Transverse colon (tissue), 4 donors: ENCODE measurements at places on chromosomes 6 and 20.

DNA sequence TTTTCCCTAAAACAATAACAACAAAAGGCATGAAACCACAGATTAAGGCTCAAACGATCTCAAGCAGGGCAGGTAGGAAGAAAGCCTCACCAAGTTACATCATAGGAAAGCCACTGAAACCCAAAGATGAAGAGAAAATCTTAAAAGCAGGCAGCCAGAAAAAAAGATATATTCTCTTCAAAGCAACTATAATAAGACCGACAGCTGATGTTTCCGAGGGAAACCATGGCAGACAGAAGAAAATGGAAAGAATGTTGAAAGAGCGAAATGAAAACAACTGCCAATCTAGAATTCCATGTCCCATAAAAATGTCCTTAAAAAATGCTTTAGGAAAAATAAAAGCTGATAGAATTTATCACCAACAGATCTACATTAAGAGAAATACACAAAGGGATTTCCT, 161.5 kb upstream of the THBS2 start:
- no peak for DNase-seq

DNA sequence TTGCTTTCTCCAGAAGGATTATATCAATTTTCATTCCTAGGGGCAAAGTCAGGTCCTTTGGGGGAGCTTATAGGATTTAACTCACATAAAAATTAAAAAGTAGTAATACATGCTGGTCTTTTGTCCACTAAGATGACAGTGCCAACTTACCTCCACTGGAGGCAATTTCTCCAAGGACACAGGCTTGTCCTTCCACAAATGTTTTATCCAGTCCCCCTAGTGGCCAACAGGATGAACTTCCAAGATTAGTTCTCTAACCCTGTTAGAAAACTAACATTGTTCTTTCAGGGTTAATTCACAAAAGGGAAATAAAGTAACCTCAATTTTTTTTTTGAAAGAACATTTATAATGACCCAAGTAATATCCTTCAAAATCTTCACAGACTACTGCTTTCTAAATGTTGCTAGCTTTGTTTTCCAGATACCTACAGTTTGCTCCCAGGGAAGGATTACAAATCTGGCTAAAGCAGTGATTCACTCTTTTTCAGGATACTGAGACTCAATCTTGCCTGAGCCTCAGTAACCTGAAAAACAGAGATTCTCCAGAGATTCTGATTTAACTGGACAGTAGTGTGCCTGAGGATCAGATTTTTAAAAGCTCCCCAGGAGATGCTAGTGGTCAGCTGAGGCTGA, 31.7 kb upstream of the UBR2 start:
- DNase-seq = no peak

DNA sequence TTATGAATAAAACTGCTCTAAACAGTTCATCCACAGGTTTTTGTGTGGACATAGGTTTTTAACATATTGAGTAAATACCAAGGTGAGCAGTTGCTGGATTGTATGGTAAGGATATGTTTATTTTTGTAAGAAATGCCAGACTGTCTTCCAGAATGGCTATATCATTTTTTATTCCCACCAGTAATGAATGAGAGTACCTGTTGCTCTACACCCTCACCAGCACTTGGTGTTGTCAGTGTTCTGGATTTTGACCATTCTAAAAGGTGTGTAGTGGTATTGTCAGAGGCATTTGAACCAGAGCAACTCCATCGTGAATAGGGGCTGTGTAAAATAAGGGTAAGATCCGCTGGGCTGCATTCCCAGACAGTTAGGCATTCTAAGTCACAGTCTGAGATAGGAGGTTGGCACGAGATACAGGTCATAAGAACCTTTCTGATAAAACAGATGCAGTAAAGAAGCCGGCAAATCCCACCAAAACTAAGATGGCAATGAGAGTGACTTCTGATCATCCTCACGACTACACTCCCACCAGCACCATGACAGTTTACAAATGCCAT, 12.9 kb upstream of the NT5E start:
- DNase-seq = no peak

DNA sequence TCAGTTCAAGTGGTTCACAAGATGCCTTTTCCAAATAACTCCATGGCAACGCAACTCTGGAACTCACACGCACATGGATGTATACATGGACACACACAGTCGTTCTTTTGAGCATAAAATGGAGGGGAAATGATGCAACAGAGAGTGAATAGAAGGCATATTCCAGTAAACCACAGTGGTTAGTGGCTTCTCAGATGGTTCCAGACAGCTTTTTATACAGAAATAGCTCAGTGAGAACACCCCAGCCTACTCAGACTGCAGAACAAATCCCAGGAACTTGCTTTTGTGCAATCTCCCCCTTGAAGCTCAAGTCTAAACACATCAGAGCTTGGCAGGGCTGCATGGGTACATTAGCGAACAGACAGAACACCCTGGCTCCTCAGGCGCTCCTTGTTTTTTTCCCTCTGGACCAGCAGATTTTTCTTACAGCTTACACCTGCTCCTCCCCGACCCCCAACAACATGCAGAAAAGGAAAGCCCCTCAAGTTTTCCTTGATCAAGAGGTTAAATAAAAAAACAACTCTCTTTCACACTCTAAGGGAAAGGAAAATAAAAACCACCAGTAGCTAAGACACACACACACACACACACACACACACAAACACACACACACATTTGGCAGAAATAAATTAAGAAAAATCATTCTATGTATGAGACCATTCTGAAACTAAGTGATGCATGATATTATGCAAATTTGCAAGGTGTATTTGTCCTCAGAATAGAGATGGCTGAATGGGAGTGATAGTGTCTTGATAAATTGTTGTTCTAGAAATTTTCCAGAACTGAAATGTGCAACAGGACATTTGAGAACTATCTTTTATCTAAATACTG, 51.2 kb upstream of the RANBP9 start:
- DNase-seq = peak; percentile 42

GRCh38 chr6:166720856-166721255, 93.8 kb upstream of the RPS6KA2 start:
- DNase-seq = no peak

GRCh38 chr20:2859330-2860121, 13.8 kb upstream of the PTPRA start:
- DNase-seq = no peak

DNA sequence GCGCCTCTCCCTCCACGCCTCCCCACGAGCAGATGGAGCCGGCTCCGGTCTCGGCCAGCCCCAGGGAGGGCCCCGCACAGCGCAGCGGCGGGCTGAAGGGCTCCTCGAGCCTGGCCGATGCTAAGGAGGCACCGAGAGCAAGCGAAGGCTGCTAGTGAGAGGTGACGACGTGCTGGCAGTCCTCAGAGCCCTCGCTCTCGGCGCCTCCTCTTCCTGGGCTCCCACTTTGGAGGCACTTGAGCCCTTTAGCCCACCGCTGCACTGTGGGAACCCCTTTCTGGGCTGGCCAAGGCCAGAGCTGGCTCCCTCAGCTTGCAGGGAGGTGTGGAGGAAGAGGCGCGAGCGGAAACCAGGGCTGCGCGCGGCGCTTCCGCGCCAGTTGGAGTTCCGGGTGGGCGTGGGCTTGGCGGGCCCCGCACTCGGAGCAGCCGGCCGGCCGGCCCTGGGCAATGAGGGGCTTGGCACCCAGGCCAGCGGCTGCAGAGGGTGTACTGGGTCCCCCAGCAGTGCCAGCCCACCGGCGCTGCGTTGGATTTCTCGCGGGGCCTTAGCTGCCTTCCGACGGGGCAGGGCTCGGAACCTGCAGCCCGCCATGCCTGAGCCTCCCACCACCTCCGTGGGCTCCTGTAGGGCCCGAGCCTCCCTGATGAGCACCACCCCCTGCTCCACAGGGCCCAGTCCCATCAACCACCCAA, 2.5 kb upstream of the TMEM14C start:
- DNase-seq = peak; percentile 43

DNA sequence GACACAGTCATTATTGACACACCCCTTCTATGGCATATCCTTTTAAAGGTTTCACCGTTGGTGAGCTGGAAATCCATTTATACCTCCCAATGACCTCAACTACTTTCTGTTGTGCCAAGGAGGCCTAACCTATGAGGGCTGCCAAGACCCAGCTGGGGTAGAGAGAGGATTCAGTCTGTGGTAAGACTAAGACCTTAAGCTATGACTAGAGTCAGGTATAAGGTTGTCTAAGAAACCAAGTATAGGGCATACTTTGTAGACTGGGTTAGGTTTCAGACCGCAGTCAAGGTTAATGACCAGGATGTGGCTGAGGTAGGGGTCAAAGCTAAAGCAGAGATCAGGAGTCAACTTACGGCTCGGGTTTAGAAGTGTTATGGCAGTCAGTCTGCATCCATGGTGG, 641.2 kb upstream of the CHD6 start:
- DNase-seq = no peak

- DNase-seq = no peak
Observed at GRCh38 chr6:32837651-32838113, 857 bp downstream of the TAP2 start.

DNA sequence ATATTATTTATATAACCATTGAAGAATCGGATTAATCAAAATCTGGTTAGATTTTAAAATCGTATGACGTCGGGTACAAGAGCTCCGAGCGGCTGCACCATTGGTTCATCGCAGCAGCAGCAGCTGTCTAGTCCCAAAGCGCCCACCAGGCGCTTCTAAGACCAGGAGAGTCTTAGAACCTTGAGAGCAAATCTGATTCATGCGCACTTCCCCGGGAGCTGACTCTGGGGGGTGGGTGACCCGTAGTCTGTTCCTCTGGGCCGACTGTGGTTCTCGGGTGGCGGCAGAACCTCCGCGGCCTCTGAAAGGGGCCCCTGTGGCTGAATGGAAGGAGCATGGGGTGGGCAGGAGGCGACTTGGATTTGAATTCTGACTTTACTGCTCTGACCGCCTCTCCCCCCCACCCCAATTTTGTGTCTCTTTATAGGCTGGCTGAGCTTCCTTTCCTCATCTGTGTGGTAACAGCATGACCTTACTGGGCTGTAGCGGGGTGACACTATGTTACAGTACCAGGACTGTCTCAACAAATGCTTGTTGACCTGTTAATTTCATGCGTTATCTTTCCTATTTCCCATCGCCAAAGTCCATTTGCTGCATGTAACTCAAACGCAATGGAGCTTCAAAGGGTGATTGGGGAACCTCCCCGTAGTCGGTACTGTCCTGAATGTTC, 119.7 kb downstream of the RTN4IP1 start:
- DNase-seq = no peak

DNA sequence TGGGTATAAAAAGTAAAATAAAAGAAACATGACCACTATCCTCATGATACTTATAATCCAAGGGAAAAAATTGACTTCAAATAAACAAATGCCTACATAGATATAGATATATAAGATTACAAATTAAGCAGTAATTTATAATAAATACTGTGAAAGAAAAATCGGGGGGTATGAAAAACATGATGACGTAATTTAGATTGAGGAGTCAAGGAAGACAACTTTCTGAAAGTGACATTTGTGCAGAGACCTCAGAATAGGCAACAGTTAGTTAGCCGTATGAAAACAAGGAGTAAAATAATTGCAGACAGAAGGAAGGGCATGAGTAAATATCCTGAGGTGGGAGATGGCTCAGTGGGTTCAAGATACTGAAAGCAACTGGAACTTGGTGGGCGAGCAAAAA, 28.2 kb upstream of the RAB23 start:
- DNase-seq = no peak

DNA sequence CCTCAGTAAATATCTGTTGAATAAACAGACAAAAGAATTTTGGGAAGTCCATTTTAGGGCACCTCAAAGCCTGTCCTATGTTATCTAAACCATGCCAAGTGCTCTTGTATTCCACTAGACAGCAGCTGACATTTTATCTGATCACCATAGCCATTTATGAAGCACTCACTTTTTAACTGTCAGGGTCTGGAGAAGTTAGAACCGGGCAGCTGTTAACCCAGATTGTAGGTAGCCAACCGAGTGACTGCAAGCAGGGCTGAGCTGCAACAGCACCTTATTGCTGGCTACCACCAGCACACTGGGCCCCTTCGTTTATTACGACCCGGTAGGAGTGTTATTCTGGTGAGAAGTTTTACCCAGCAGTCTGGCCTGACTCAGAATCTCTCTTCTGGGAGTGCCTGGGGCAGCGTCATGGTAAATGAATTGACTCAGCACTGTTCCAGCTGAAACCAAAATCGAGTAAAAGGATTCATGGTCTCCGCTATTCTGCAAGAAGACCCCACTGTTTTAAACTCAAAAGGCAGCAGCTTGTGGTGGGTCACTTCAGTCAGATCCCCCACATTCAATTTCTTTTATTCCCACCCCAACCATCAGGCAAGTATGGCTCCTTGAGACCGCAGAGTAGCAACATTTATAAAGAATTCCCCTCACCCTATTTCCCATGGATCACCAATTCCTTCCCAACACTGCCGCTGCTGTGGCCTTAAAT, 1.7 kb downstream of the UBE2V1 start:
- DNase-seq = no peak

DNA sequence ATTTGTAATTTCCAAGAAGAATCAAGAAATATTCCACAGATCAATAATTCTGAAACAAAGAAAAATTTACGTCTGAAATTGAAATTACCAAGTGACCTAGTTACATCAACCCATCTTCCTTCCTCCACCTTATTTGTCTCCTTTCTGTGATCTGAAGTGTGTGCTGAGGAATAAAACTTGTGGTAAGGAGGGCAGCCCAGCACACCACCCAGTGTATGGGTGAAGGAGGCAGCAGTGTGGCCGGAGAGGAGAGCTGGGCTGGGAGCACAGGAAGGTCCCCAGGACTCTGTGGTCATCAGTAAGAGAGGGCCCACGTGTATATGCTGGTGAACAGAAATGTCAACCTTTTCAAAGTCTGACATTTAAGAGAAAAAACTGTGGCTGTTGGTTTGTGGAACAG, 11.3 kb upstream of the CCR6 start:
- no peak for DNase-seq

DNA sequence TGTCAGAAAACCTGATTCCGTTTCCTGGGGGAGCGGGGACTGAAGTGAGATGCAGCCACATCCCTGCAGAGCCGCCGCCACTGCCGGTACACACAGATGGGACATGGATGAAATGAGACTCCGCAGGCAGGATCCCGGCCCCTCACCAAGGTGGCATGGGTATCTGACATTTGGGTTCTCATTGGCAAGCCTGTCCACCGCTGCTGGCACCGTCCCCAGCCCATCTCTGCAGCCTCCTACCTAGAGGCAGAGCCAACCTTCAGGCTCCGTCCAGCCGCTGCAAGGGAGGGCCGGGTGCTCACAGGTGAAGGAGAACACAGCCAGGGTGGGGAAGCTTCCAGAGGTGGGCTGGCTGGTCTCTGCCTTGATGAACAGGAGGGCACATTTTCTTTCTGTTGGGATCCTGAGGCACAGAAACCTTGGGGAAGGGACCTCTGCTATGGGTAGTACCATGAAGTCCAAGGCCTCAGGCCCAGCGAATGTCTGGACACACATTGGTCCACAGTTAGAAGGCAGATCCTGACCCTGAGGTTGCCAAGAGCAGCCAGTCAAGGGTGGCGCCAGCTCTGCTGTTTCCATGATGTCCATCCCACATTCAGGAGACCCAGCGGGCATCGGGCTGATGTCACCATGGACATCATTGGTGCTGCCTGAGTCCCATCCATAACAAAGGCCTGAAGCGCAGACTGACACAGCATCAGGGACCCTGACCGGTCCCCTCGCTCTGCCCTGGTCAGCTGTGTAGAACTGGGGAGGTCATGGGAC, 177.4 kb downstream of the TAF4 start:
- DNase-seq = no peak
